Skin of body (tissue), 3 donors: ENCODE measurements at places on chromosomes 4 and X. TPM values are rescaled to one million over a fixed set of nuclear protein-coding genes. Genes with fewer than 3 reads are reported as not detected.

- no peak for DNase-seq
Observed at GRCh38 chrX:5916945-5917344, 311.7 kb downstream of the NLGN4X start.

DNA sequence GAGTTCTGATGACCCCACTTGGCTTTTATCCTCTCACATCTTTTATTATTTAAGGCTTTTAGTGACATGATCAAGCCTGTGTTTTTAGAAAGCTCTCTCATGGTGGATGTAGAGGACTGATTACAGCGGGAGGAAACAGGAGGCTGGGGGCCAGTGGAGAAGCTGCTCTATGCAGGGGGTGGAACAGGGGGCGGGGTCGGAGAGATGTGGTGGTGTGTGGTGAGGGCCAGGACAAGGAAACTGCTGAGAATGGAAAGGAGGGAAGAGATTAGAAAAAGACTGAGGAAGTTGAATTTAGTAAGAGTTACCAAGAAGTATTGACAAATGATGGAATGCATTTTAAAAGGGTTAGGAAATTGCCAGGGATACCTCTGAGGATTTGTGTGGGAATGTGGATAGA lies 292.2 kb downstream of the ZIC3 start:
- DNase-seq, result no peak

GRCh38 chr4:76972306-76972705 lies 22.8 kb downstream of the SEPTIN11 start:
- DNase-seq, result no peak

GRCh38 chr4:141391293-141391692 lies 170.6 kb downstream of the ZNF330 start:
- DNase-seq, result no peak

ANXA3 gene
- 50.7 TPM for total RNA-seq

GRCh38 chrX:41692162-41692749 lies 3.5 kb downstream of the GPR34 start:
- peak; percentile 17 for DNase-seq

- DNase-seq, result no peak
Observed at GRCh38 chr4:101774807-101775206, 15.7 kb upstream of the BANK1 start.

DNA sequence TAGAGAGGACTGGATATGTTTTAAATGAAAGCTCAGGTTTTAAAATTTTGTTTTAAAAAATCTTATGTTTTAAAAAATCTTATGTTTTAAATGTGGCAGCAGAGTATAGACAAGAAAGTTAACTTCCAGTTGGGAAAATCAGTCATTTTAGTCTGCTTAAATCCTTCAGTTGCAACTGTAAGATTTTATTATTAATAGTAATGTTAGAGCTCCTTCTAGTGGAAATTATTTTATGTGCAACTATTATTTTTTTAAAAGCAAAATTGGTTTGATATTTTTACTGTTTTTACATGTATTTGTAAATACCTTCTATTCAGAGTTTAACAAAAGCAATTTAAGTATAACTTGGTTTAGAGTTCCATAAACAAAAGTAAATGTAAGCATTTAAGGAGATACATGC lies 8.5 kb upstream of the NUDT6 start:
- no peak for DNase-seq

GRCh38 chr4:56134266-56134665 lies 185.5 kb downstream of the CEP135 start:
- DNase-seq, result no peak

NRK gene
- 36.1 TPM for total RNA-seq

SPINK2 gene
- total RNA-seq, result not detected

DNA sequence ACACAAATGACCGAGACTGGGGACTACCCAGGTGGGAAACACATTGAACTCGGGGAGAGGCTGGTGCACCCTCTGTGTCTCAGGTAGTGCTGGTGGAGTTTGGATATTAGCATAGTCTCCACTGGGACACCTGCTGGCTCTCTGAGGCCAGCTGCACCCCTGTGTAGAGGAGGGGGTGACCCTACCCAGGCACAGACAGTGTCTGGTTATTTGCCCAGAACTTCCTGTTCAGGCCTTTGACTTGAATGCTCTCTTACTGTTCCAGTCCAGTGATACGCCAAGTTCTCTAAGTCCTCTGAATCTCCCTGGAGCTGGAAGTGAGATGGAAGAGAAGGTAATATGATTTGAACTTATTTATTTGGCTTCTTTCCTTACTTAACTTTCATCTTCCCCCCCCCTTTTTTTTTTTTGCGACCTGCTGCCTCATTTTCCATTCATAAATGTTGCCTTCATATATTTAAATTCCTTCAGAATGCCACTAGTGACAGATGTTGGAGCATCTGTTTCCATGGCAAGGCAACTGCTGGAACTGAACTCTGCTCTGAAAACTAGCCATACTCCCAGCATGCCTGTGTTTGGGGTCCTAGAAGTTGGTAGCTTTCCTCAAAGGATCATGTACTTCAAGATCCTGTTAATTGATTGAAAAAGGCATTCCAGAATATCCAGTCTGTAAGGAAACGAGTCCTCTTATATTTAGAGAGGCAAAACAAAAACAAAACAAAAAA lies 76.7 kb downstream of the AASDH start:
- DNase-seq, result no peak

DNA sequence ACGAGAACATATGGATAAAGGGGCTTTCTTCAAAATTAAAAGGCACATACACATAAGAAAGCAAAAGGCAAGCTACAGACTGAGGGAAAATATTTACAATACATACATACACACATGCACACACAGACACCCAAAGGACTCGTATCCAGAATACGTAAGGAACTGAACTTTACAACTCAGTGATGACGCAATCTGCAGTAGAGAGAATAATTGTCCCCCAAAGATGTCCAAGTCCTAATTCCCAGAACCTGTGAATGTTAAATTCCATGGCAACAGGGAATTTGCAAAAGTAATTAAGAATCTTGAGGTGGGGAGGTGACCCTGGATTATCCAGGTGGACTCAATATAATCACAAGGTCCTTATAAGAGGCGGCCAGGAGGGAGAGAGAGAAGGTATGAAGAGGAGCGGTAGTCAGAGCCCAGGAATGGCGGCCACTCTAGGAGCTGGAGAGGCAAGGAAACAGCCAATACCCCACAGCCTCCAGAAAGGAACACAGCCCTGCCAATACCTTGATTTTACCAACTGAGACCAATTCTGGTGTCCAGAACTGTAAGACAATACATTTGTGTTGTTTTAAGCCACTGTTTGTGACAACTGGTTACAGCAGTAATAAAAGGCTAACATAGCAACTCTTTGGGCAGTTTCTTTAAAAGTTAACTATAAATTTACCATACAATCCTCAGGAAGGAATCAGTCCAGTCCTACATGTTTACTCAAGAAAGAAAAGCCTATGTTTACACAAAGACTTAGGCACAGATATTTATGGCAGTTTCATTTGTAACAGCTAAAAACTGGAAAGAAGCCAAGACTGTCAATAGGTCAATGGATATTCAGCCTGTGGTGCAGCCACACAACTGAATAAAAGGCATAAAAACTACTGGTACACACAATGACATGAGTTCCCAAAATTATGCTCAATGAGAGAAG lies 27.3 kb upstream of the STS start:
- no peak for DNase-seq

GDPD2 gene
- 0.30 TPM for total RNA-seq

DNA sequence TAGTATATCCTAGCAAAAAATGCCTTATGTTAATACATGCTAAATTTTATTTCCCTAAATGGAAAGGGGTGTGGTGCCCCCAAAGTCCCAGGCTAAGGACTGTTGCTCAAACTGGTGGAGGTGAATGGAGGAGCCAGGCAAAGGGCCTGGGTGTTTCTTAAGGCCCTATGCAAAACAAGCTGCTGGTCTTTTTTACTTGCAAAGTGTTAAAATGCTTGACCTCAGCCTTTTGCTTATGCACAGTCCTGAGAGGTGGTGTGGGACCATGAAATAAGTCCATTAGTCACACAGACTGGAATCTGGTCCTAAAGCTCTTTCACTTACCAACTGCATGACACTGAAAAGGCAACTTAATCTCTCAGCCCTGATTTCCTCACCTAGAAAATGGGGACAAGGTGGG lies 223.5 kb upstream of the MBNL3 start:
- DNase-seq, result no peak

GRCh38 chr4:73137121-73137520 lies 67.6 kb upstream of the COX18 start:
- no peak for DNase-seq

MAGEA10 gene
- not detected for total RNA-seq

SERPINA7 gene
- not detected for total RNA-seq

DNA sequence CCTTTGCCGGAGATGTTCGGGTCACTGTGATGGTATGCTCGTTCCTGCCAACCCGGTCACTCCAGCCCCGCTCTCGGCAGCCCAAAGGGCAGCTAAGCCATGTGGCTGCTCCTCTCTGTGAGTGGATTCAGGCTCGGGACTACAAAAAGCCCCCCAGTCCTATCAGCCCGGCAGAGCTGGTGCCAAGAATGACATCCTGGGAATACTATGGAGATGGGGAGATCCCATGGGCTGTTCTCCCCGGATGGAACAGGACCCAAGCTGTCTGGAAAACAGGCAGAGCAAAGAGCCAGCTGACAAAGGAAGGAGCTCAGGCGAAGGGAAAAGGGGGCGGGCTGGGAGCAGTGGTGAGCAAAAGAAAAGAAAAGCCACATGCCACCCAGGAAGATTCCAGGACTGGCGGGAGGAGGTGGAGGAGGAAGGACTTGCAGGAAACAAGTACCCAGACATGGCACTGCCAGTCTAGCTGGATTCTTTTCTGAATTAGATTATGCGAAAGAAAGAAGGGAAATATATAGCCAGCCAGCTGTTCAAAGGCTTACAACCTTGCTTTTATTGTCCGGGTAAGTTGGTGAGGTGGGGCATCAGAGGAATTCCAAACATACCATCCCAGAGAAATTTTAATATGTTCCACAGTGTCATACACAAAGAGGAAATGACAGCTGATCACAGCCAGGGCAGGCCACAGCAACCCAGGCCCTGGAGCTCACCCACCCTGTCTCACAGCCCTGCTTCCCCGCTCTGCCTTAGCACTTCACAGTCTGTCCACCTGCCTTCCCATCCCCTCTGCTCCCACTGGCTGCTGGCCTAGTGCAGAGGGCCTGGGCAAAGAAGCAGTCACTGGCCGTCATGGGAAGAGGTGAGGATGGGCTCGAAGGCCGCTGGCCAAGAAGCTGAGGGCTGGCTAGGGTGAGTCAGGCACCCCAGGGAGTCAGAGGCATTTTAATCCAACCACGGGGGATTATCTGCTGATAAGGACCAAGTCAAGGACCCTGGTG lies 3.4 kb downstream of the NDP start:
- no peak for DNase-seq

CD38 gene
- 0.39 TPM for total RNA-seq

DCAF8L2 gene
- total RNA-seq, result not detected

DNA sequence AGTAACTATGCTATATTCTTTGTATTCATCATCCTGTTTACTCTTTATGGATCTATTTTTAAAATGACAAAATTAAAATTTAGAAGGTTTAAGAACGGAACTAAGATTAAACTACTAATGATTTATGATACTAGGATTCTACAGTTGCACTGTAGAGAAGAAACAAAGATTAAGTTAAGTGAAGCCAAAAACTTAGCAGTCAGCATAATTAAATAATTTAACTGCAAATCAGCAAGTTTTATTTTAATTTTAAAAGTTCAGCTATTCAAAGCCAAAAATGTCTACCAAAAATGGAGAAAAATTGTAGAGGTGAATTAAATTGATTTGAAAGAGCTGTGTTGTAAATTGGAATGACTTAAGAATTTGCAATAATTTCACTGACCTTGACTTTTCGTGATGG lies 30.8 kb downstream of the NDST4 start:
- DNase-seq, result no peak
